ENCODE measurements at places on chromosomes 7 and 10.

GRCh38 chr10:77289027-77289501 lies 348.5 kb downstream of the KCNMA1 start:
- no peak for DNase-seq

DNA sequence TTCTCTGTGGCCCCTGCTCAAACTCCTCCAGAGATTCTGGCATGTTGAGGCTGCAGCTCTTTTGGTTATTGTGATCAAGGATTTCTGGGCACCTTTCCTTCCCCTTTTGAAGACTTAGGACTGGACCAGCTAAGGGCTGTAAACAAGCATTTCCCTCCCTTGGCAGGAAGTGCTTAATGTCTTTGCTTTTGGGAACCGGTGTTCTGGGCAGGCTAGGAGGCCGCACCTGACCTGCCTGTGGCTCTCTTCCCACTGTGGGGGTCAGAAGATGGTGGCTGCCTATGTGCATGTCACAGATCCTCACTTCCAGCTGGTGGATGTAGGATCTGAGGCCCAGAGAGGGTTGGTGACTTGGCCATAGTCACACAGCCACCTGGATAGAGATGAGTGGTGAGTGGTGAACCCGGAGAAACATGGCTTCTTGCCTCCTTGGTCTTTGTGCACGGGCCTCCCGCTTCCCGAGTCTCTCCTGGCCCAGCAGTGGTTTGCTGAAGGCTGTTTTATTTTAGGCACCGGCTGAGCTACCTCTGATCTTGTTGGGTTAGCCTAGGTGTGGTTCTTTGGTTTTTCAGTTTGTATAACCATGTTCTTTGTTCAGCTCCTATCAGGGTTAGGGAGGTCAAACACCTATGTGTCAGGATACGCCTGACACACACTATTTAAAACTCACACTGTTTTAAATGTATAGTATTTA lies 82.0 kb downstream of the GRK5 start:
- DNase-seq: no peak

- peak; percentile 84 for DNase-seq
Observed at GRCh38 chr7:137642472-137642871, 204.3 kb downstream of the DGKI start.

DNA sequence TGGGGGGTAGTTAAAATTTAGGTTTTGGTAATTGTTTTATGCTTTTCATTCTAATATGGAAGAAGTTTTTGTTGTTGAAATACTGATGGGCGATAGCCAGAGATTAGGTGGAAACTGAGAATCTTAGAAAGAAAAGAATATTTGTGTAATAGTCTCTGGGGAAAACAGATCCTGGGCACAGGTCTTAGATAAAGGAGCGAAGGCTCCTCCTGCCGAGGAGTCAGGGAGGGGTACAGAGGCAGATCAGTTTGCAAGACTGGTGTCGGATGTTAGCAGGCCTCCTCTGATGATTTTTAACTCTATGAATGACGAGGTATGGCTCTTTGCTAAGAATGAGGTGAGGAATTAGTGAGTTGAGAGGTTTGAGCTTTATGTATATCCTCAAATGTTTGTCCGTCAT lies 339.7 kb downstream of the HGF start:
- DNase-seq: no peak

DNA sequence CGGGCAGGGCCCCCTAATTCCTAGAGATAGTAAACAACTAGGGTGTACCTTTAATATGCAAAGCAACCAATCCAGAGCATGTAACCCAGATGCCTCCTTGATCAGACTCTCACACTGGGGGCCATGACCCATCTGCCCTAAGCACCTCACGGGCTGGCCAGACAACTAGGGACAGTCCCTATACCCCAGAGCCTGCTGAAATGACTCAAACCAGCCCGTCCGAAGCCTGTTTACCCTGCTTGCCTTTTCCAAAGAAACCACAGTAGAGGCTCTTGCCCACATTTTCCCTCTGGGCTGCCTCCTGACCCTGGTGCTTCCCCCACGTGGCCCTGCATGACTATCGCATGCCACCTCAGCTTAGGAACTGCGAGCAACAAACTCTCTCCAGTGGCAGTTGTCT lies 46.2 kb downstream of the RGS10 start:
- no peak for DNase-seq

DNA sequence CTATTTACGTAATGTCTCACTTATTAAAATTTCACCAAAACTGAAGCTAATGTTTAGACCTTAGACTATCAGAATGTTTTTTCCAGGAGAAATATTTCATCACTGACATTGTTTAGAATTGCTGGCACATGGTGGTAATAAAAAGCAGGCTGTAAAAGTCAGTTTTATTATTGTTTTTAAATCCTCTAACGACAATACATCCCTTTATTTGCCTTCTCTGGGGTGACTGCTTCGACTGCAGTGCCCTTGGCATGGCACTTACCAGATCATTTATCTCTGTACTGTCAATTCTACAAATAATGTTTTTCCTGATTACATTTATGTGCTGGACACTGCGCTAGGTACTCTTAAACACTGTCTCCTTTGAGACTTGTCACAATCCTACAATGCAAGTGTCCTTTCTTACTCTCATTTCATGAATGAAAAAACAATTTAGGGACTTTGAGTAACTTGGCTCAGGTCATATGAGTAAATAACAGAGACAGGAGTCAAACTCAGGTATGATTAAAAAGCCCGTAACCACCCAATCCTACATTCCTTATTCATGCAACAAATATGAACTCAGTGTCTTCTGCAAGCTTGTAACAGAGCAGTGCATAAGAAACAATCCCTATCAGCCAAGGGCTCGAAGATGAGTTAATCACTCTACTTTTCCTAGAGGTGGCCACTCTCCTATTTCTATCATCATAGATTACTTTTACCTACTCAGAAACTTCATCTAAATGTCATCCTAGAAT lies 5.6 kb upstream of the ING3 start:
- no peak for DNase-seq

GRCh38 chr7:24788961-24789576 lies 31.8 kb upstream of the GSDME start:
- no peak for DNase-seq

DNA sequence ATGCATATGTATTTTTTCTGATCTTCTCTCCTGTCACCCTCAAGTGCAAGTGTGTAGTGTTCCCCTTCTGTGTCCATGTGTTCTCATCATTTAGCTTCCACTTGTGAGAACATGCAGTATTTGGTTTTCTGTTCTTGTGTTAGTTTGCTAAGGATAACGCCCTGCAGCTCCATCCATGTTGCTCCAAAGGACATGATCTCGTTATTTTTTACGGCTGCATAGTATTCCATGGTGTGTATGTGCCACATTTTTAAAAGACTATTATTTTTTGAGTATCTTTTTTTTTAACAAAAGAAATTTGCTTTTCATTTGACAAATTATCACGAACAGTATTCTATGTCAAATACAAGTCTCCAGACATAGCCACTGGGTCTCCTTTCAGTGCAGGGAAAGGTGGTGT lies 110.1 kb upstream of the ZNF746 start:
- no peak for DNase-seq

- DNase-seq: no peak
Observed at GRCh38 chr7:398888-399287, 108.9 kb downstream of the FOXL3 start.

- peak; percentile 49 for DNase-seq
Observed at GRCh38 chr10:98170249-98171117, 36.0 kb downstream of the R3HCC1L start.

GRCh38 chr10:122471531-122472177 lies 10.3 kb downstream of the HTRA1 start:
- peak; percentile 34 for DNase-seq

DNA sequence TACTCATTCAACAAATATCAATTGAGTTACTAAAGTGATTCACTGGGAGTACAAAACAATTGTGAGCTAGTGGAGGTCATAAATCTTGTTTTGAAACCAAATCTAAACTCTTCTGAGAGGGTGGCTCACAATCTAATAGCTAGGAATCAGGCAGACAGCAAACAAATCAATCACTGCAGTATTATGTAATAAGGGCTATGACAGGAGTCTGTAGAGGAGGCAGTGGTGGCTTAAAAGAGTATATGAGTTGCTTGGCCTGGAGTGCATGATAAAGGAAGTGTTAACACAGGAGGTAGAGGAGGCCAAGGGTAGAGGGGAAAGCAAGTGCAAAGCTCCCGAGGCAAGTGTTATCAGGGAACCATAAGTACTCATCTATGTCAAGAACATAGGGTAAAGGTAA lies 16.5 kb downstream of the MYPN start:
- no peak for DNase-seq

DNA sequence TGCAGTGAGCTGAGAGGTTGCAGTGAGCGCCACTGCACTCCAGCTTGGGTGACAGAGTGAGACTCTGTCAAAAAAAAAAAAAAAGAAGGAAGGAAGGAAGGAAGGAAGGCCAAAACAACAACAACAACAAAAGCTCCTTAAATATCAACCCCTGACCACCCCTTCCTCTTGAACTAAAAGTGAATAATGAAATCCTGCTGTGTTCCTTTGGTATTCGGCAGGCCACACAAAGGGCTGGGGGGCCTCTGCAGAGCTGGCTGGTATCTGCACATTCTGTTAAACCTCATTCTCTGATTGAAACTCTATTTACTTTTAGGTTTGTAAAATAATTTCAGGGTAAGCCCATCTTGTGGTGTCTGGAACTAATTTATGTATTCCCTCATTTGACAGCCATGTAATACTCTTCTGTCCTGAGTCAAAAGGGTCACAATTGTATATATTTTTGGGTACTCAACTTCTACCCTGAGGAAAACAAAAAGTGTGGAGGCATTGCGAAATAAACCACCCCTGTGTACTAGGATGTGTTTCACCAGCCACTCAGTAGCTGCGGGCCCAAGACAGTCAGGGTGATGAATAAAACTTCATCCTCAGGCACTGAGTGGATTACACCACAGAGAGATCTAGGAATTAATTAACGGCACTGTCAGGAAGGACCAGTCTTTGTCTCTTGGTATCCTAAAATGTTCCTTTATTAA lies 446.4 kb upstream of the PFKP start:
- DNase-seq: no peak

GRCh38 chr7:156139633-156140032 lies 327.4 kb upstream of the SHH start:
- DNase-seq: no peak

GRCh38 chr10:120729547-120729946 lies 121.6 kb upstream of the WDR11 start:
- no peak for DNase-seq

DNA sequence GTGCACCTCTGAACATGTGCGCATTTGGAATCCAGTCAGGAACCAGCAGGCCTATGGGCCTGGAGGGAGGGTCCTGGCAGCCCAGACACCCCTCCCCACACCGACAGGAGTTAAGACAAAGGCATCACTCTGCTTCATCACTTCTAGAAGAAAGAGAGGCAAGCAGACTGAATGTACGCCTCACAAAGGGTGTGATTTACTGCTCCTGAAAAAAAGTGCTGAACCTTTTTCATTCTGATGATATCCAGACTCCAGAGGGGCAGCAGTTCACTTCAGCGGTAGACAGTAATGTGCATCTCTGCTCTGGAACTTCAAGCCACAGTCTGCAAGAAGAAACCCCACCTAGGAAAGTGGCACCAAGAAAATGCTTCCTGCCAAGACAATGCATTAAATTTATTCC lies 88.2 kb upstream of the TMEM72 start:
- DNase-seq: no peak

DNA sequence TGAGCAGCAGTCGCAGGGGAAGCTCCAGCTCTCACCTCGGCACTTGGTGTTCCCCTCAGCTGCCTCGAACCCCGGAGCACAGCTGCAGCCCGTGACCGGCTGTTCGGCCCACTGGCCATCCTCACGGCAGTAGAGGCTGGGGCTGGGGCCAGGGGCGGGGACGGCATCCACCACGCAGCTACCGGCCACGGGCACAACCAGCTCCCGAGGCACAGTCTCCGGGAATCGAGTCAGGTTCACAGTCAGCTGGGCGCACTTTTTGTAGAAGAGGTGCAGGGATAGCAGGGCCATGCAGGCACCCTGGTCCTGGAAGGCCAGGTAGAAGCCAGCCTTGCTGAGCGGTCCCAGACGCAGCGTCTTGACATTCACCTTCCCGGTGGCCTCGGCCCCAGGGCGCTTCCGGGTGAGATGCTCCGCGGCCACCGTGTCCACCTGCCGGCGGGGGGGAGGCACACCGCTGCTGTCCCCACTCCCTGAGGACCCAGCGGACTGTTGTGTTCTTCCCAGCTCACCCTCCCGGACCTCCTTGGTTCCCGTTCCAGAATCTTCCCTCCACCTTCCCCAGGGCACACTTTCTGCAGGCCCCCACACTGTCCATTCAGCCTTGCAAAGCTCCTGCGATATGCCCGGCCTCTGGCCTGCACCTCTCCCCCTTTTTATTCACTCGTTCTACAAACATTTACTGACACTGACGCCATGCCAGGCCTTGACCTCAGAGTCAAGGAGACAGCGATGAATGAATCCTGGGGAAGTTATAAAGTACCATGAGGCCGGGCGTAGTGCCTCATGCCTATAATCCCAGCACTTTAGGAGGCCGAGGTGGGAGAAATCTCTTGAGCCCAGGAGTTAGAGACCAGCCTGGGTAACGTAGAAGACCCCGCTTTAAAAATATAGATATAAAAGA lies 4.8 kb downstream of the EPHB4 start:
- DNase-seq: no peak

- DNase-seq: no peak
Observed at GRCh38 chr10:61883371-61884025, 18.0 kb upstream of the ARID5B start.

- DNase-seq: peak; percentile 79
Observed at GRCh38 chr7:84194484-84195271, at the start of gene SEMA3A. Gene SEMA3A (minus strand): TSS chr7:84194789. CDS start chr7:84194586, 203 bp downstream.

GRCh38 chr10:28738200-28738599 lies 60.9 kb downstream of the BAMBI start:
- no peak for DNase-seq

- peak; percentile 90 for DNase-seq
Observed at GRCh38 chr10:24444337-24444736, 235.4 kb downstream of the KIAA1217 start.

DNA sequence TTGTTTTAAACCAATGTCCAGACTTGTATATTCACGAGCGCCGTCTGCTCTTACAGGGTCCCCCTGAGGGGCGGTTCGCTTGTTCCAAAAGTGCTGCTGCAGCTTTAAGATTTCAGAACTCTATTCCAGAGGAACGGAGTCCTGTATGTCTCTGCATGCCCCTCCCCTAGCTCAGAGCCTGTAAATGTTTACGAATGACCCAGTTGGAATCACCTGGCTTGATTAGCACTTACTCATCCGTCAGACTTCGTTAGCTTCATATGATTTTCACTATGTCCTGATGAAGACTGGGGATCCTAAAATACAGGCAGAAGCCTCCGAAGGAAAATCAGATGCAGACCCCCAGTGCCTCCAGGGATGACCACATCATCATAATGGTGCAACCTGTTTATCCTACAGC lies 4.5 kb upstream of the CHST15 start:
- no peak for DNase-seq
